ENCODE measurements at places on chromosomes 5 and 9.

DNA sequence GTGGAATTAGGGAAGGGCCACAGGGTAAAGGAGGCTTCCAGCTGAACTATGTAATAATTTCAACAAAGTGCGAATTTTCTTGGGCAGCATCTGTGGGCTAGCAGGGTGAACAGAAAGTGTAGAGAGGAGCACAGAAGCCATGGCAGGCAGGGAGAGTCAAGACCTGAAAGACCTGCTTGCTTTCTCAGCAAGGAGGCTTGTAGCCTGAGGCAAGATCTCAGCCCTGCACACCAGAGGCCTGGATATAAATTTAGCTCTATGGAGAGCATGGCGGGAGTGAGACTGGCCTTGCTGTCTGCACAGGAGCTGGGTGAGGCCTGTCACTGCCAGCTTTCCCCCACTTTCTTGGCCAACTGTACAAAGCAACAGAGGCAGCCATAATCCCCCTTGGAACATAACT is 32.1 kb upstream of the SH3TC2 start:
- no peak for DNase-seq

- DNase-seq: peak; percentile 77
Observed at GRCh38 chr5:98455665-98456064, 317.8 kb upstream of the RGMB start.

- peak; percentile 49 for DNase-seq
Observed at GRCh38 chr5:94544031-94544650, 74.3 kb downstream of the KIAA0825 start.

DNA sequence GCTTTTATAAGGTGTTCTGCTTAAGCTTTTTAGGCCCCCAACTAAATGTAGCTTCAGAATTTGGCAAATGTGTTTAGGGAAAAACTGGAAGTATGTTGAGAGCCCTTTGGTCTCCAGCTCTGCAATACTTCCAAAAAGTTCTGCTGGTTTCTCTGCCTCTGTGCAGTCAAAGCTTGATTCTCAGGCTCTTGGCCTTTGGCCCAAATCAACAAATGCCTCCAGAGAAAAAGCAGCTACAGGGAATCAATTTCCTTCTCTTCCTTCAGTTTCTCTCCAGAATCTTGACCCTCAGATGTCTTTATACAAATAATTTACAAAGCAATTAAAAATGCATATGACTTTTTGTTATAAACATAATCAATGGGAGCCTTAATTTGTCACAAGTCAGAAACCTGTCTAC is 235.7 kb downstream of the COMMD10 start:
- DNase-seq: peak; percentile 25

DNA sequence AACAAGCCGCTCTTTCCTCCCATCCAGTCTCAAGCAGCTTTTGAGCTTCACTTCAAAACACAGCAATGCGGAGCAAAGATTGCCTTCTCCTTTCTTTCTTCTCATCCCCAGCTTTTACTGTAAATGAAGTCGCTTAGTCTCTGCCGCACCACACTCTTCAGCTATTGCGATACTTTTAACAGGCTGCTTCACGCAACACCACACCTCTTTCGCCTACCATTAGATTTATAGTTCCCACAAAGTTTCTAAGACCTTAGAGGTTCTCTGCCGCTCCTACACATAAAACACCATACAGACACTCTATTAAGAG is 711 bp downstream of the PGGT1B start:
- DNase-seq: peak; percentile 36

GRCh38 chr9:130943777-130944176 is 4.7 kb upstream of the FIBCD1 start:
- no peak for DNase-seq

DNA sequence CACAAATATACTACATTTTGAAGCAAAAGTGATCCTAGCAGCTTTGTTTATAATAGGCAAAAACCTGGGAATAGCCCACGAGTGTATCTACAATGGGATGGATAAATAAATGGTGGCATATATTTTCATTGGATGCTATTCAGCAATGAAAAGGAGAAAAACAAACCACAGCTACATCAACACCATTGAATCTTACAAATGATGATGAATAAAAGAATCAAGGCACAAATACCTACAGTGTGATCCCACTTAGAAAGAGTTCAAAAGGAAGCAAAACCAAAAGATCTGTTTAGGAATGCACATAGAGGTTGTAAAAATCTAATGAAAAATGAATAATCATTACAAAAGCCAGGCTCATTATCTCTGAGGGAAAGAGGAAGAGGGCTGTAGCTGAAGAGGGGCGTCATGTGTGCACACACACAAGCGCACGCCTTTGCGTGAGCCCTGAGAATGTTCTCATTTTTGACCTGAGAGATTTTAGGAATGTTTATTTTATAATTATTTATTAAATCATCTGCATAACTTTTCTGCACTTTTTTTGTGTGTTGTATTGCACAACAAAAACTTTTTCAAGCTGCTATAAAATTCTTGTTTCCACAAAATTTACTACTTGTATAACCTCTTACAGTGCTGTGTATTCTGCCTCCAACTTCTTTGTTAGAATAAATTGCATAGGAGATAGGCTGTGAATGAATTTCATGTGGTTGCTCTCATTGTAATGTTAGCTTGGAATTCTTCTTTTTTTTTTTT is 5.9 kb upstream of the RHOBTB3 start:
- no peak for DNase-seq

DNA sequence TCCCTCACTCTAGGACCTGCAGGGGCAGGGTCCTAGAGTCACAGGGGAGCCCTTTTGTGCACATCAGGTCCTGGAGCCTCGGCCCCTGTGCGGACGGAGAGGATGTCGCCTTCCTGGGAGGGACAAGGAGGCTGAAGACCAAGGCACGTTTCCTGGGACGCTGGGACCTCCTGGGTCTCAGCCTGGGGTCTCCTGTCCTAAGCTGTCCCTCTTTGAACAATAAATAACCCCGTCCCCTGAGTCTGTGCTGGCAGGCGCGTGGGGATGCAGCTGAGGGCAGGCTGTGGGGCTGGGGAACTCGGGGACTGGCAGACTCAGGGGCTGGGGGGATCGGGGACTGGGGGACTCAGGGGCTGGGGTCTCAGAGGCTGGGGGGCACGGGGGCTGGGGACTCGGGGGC is 31.1 kb downstream of the PAEP start:
- no peak for DNase-seq

- DNase-seq: no peak
Observed at GRCh38 chr5:150671509-150672236, 10.6 kb downstream of the MYOZ3 start.

- no peak for DNase-seq
Observed at GRCh38 chr5:7784683-7785380, 66.1 kb downstream of the CFAP90 start.

DNA sequence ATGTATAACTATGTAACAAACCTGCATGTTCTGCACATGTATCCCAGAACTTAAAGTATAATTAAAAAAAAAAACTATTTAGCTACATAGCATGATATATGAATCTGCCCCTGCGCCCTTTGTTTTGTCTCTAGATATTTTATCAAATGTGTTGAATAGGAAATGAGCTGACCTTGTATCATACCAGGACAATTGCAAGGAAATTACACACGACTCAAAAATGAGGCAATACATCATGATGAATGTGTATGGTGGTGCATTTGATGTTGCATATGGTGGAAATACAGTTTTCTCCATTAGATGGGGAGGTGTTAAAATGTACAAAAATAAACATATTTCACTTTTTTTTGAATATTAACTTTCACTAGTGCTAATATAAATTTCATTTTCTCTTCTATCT is 28.6 kb upstream of the CEP78 start:
- DNase-seq: no peak

DNA sequence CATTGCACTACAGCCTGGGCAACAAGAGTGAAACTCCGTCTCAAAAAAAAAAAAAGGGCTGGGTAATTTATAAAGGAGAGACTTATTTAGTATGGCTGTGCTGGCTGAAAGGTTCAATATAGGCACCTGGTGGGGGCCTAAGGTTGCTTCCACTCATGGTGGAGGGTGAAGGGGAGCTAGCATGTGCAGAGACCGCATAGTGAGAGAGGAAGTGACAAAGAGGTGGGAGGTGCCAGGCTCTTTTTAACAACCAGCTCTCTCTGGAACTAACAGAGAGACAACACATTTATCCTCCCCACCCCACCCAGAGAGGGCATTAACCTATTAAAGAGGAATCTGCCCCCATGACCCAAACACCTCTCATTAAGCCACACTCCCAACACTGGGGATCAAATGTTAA is 28.9 kb upstream of the SERINC5 start:
- DNase-seq: no peak

DNA sequence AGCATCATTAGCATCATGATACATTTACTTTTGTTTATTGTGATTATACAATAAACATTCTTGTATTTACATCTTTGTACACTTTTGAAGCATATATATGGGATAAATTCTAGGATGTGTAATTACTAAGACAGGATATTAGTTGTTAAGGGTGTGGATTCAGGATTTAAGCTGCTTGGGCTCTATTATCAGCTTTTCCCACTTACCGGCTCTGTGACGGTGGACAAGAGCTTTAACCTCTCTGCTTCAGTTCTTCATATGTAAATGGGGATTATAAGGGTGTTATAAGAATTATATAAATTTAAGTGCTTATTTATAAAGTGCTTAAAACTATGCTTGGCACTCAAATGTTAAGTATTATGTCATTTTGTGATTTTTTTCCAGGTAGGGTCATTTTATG is 131.1 kb downstream of the FER start:
- DNase-seq: no peak

- DNase-seq: no peak
Observed at GRCh38 chr5:109406719-109407118, 3.1 kb downstream of the PJA2 start.

DNA sequence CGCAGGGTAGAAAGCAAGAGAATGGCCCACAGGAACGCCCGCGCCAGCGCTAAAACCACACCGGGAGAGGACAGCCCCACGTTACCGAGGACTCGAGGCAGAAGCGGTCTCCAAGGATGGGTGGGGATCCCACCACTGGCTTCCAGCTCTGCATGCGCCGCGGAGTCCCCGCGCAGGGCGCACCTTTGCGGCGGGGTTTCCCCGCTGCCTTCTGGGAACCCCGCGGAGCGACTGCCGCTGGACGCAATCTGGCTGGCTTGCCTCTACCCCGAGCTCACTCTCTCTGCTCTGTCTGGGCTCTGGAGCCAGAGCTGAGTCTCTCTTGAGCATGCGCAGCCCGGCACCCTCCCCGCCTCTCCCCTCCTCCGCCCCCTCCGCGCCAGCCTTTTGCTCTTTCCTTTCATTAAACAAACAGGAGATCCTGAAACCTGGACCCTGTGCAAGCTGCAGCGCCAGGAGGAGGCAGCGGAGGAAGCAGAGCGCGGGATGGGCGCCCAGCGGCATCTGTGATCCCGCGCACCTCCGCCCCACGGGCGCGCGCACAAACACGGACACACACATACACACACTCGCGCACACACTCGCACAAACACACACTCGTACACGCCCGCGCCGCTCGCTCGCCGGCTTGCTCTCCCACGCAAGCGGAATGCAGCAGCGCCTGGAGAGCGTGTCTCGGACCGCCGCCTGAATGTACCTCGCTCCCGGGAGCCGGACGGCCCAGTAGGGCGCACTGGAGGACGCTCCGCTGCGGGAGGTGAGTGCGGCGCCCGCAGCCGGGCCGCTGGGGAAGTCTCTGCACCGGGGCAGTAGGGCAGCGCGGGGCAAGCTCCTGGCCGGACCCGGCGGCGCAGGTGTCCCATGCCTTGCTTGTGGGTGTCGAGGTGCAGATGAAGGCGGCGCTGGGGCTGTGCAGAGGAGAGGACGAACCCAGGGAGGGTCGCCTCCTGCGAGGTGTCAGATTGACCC is at the start of gene PLPPR1:
Gene PLPPR1, plus strand, starts transcription at position 382 of the 969 bp plus-strand sequence.
- no peak for DNase-seq

DNA sequence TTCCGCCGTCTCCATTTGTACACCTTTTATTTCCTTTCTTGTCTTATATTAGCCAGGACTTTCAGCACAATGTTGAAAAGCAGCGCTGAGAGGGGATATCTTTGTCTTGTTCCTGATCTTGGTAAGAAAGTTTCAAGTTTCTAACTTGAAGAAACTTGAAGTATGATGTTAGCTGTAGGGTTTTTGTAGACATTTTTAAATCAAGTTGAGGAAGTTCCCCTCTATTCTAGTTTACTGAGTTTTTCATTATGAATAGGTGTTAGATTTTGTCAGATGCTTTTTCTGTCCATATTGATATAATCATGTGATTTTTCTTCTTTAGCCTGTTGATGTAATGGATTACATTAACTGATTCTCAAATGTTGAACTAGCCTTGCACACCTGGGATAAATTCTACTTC is 425.7 kb downstream of the PIK3R1 start:
- no peak for DNase-seq

DNA sequence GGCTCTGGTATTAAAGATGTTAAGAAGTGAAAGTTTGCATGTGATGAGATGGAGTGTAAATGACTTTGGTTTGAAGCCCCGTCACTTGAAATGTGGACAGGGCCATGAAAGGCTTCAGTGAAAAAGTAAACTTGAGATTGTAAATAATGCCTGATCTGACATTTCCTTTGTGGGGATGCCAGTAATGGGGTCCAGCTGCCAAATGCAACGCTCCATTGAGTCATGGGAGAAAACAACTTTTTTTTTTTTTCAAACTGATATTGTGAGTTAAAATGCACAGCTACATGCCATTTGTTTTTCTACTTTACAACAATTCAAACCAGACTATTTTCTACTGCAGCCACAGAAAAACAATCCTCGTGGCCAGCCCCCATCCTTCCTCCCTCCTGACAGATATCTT is 327.0 kb upstream of the TNC start:
- no peak for DNase-seq

DNA sequence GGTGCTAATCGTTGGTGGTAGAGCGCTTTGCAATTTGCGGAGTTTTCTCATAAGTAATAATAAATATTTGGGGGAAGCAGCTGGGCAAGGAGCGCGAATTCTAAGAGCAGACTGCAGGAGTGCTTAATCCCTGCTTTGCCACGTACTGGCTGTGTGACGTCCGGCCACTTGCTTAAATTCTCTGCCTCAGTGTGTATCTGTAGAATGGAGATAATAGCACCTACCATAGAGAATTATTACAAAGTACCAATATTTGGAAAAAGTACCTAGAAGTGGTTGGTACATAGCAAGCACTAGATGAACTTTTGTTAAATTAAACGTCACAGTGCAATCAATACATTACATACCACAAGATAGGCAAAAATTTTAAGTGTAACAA is 598 bp upstream of the TMED7 start:
- peak; percentile 47 for DNase-seq

DNA sequence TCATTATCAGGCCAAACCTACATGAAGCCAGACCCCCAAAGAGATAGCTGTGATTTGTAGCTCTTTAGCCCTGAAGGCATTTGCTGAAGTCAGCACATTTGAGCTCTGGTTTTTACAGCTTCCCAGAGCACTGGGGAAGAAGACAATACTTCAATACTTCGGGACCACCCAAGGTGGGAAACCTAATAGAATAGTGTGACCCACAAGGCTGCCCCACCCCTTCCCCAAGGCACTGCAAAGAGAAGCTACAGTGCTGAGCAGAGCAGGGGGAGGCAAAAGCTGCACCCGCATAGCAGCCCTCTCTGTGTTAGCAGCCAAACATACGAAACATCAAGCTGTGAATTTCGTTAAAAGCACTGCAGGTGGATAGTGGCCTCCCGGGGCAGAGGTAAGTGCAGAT is 87.3 kb downstream of the HSD17B3 start:
- DNase-seq: no peak

Measured in foreskin fibroblast (primary cell).